ENCODE measurements at places on chromosomes 1 and 21.

GRCh38 chr1:158534496-158534895 is 19.7 kb downstream of the OR6Y1 start:
- DNase-seq = no peak

- peak; percentile 81 for DNase-seq
These were observed 93.3 kb downstream of the SSBP3 start for GRCh38 chr1:54312796-54313316.

DNA sequence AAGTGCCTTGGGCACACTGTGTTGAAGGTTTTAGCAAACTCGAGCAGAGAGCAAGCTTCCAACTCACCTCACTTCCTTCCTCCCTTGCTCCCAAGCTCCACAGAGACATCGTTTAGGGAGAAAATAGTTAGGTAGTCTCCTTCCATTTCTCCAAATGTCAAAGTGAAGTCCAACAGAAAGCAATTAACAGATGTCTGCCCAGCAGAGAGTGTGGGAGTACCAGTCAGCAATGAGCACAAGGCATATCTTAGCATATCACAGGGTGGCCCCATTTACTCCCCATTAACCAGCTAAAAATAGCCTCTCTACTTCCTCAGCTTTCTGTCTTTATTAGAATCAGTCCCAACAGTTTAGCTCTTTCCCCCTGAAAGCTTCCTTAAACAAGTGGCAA is 334.2 kb upstream of the CAMK1G start:
- no peak for DNase-seq

DNA sequence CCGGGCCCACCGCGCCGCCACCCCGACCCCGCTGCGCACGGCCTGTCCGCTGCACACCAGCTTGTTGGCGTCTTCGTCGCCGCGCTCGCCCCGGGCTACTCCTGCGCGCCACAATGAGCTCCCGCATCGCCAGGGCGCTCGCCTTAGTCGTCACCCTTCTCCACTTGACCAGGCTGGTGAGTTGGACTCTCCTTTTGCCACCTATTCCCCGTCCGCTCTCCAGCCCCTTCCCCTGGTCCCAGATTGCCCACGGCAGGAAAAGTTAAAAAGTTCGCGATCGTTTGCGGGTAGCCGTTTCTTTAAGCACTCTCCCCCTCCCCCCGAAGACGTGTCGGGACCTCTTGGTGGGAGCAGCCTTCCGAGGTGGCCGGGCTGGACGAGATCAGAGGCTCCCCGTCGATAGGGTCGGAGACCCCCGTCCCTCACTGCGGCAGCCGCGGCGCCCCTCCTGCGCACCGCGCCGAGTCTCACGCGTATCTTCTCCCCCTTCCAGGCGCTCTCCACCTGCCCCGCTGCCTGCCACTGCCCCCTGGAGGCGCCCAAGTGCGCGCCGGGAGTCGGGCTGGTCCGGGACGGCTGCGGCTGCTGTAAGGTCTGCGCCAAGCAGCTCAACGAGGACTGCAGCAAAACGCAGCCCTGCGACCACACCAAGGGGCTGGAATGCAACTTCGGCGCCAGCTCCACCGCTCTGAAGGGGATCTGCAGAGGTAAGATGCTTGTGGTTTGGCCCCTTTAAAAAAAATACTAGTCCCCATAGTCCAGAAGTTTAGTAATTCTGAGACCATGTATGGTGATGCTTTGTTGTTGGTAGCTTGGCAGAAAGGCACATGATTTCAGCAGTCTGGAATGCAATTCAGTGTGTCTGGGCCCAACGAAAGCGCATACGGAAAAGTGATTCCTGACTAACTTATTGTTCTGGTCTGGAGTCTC is 576 bp downstream of the CCN1 start:
- peak; percentile 71 for DNase-seq

GRCh38 chr1:231334079-231334666 is 3.5 kb downstream of the EXOC8 start:
- DNase-seq = no peak

Data from fibroblast of villous mesenchyme (primary cell).